Gastroesophageal sphincter (tissue), 4 donors: ENCODE measurements at places on chromosomes 6 and 20. TPM values are rescaled to one million over a fixed set of nuclear protein-coding genes. Genes with fewer than 3 reads are reported as not detected.
A peak's percentile ranks its signal among the peaks of the same experiment; 100 is the strongest.

GRCh38 chr20:41135187-41135887, 2.0 kb upstream of the PLCG1 start:
- ATAC-seq, result no peak

- ATAC-seq, result no peak
These were observed 141.0 kb downstream of the OR2B2 start for GRCh38 chr6:27771235-27771634.

GRCh38 chr20:47300071-47300470, 56.4 kb downstream of the ZMYND8 start:
- no peak for ATAC-seq

- no peak for ATAC-seq
These were observed 128.5 kb upstream of the DST start for GRCh38 chr6:56771189-56771588.

GRCh38 chr6:30613251-30614043, 3.6 kb downstream of the PPP1R10 start:
- ATAC-seq, result no peak

DNA sequence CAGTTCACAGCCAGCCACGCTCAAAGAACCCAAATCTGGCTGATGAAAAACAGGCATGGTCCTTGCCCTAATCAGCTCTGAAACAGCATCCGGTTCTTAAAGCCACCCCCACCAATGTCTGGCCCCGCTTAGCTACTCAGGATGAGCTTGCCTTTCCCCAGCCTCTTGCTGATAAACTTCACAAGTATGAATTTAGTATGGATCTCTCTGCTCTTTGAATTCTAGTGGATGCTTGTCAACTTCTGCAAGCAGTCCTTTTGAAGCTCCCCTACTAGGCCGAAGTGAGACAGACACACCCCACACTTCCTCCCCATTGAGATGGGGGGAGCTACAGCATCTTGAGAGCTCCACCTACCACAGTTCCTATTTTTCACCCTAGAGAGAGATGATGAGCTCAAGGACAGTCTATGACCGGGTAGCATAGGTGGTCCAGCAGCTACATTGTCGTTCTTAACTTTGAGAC, 36.7 kb downstream of the EBF4 start:
- no peak for ATAC-seq

GRCh38 chr20:42788707-42789106, 401.0 kb downstream of the PTPRT start:
- ATAC-seq, result no peak

- no peak for ATAC-seq
These were observed 11.8 kb downstream of the TMEM14B start for GRCh38 chr6:10759312-10759839.

DNA sequence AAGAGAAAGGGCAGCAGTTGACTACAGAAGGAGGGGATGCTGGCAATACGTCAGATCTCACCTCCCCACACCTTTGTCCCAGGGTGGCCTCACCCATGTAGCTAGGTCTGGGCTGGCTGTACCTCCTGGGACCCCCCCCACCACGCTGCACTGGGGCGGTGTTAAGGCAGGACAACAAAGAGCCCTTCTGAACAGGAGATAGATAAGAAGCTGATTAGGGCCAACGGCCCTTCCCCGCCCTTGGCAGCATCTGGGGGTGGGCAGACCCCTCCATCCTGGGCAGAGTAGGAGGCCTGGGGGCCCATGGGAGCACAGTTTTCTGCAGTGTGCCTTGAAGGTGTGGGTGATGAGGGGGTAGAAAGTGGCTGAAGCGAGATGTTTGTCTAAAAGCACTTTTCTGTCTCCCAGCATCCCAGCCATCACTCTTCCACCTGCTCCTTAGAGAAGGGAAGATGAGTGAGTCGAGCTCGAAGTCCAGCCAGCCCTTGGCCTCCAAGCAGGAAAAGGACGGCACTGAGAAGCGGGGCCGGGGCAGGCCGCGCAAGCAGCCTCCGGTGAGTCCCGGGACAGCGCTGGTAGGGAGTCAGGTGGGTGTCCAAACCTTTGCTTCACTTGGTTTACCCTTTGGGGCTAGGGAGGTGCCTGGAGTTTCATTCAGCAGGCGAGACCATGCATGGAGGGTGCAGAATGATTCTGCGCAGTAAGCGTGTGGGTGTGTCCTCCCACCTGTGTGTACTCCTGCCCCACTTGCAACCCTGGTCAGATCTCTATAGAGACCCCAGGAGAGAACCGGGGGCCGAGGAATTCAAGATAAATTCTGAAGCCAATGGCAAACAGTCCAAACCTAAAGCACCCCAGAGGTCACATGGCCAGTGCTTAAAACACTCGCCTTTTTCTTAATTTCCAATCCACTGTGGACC, 3.9 kb downstream of the HMGA1 start:
- ATAC-seq, result no peak

DNA sequence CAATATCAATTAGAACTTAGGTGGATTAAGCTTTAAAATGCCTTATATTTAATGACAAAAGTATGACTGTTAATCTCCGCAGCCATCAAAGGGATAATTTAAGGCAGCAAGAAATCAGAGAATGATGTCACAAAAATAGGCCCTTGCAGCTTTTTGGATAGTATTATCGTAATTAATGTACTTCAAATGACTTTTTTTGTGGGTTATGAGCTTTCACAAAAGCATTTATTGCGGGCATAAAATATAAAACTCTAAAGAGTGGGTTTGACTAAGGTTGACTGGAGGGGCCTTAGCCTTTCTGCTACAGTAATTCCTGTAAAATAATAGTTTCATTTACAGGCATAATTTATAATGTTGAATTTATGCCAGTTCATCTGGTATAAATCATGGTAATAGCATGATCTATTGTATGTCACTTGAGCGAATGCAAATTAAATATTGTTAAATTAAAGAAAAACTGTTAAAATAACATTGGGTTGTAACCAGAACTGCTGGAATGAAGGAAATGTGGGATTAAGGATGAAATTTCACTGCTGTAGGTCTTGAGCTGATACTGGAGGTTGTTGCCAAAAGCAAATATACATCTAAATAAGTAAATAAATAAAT, 78.5 kb upstream of the ZFP64 start:
- ATAC-seq, result no peak

DNA sequence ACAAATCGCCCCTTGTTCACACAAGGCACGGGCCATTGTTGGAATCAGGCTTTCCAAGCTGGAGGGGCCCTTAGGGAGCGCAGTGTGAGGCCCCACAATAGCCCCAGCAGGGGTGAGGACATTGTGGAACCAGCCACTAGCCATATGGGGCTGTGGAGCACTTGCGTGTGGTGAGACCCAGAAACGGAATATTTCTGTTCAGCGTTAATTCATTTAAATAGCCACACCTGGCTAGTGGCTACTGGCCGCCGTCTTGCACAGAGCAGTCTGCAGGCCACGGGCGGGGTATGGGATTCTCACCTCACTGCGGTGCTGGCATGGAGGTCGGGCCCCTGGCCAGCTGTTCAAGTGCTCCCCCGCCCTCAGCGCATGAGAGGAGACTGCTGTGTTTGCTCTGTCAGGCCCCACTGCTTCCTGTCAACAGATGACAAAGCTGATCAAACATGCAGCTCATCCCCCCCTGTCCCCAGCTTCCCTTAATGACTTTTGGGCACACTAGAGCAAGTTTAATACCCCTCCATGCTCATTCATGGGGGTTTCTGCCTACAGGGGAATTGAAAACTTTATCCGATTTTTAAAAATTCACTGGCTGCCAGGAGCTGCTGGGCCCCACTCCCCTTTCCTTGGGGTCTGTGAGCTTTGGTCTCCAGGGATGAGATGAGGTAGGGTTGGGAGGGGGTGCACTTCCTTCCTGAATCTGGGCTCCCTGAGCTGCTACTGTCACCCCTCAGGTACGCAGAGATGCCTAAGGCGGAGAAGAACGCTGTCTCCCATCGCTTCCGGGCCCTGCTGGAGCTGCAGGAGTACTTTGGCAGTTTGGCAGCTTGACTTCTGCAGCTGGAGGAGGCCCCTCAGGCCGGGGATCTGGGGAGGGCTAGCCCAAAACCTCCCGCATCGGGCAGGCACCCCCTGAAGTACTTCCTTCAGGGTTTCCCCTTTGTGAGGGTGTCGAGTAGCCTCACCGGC, 13.6 kb downstream of the ITPA start:
- ATAC-seq, result no peak

- peak; percentile 85 for ATAC-seq
These were observed 11.7 kb upstream of the ZNF311 start for GRCh38 chr6:29016559-29017427.

GRCh38 chr6:137798261-137798660, 68.8 kb upstream of the TNFAIP3 start:
- ATAC-seq, result no peak

DNA sequence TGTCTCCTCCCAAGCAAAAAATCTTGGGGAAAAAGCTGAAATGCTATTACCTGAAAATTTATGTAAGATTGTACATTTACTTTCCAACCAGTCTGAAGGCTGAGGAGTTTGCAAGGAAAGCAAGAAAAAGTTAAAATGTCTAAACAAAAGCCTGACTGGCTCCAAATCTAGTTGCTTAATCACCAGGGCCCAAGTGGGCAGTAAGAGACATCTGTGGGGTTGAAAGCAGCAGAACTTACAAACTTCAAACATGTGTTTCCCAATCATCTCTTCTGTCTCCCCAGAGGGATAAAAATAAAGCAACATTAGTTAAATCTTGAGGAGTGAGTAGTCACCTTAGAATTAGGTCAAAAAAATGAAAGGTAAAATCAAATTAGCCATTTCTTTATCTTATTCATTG, 98.6 kb downstream of the OGFRL1 start:
- peak; percentile 51 for ATAC-seq

GRCh38 chr6:161024364-161024920, 32.9 kb downstream of the MAP3K4 start:
- ATAC-seq, result no peak

GRCh38 chr6:819122-819521, 126.2 kb upstream of the EXOC2 start:
- no peak for ATAC-seq

GRCh38 chr20:31948008-31948407, 3.8 kb downstream of the PDRG1 start:
- no peak for ATAC-seq

DNA sequence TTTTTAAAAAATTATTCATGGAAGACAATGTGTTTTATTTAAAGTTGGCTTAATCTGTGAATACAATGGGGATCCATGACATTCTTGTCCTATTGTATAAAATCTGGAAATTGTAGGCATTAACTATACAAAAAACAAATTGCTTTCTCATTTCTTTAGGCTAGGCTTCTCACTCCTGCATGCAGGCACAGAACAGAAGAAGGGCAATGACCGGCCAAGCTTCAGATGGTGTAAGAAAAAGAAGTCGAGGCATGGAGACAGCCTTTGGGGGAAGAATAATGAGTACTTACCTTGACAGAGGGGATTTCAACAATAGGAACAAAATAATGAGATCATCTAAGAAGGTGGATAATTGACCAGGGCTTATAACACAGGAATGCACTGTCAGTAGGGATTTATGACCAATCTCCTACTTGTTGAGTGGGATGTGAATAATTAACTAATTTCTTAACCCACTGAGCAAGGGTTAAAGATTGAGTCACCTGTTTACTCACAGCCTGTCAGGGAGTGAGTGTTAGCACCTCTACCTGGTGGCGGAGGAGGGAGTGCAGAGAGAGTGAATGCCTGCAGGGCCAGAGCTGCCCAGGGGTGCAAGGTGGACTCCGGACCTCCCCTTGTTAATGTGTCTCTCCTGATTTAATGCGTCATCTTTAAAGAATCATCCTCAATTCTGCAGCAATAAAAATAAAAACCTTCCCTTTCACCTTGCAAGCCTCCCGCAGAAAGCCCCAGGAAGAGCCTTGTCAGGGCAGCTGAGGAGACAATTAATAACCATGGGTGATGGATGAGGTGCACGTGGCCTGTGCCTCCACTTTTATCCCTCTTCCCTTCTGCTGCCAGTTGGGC, 3.9 kb downstream of the SLC22A2 start:
- ATAC-seq, result no peak

GRCh38 chr20:10321138-10321717, 102.6 kb downstream of the SNAP25 start:
- peak; percentile 33 for ATAC-seq

DNA sequence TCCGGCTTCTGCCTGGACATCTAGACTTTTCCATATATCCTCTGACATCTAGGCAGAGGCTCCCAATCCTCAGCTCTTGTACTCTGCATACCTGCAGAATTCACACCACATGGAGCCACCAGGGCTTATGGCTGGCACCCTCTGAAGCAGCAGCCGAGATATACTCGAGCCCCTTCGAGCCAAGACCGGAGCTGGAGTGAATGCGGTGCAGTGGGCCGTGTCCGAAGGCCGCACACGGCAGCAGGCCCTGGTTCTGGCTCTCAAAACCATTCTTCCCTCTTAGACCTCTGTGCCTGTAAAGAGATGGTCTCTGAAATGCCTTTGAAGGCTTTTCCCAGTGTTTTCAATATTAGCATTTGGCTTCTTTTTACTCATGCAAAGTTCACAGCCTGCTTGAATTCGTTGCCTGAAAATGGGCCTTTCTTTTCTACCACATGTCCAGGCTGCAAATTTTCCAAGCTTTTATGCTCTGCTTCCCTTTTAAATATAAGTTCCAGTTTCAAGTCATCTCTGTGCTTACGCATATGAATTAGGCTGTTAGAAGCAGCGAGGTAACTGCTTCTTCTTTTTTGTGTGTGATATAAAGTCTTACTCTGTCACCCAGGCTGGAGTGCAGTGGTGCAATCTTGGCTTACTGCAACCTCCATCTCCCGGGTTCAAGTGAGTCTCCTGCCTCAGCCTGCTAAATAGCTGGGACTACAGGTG, 3.8 kb upstream of the SIRPB1 start:
- ATAC-seq, result no peak

GRCh38 chr6:141552031-141552430, 580.7 kb upstream of the GJE1 start:
- ATAC-seq, result no peak

DNA sequence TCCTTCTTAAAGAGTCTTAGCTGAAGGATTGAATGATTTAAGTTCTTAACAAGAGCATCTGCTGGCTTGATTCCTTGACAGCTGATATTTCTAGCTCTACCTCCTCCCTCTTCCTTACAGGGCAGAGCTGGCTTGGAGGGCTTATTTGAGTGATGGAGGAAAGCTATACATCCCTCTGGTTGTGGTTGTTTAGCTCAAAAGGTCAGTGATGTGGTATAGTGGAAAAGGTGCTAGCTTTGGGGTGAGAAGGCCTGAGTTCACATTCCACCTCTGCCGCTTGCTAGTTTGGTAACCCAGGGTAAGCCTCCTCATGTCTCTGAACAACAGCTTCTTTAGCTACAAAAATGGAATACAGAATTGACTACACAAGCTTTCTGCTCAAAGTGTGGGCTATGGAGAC, 8.3 kb downstream of the CHMP4B start:
- ATAC-seq, result no peak

STX16 gene
- total RNA-seq, result 26.1 TPM

DNAH8 gene
- total RNA-seq, result not detected

FGD2 gene
- total RNA-seq, result 26.5 TPM

OXT gene
- total RNA-seq, result not detected

UNC5CL gene
- 0.07 TPM for total RNA-seq

EPB41L1 gene
- 29.2 TPM for total RNA-seq

GPLD1 gene
- total RNA-seq, result 5.0 TPM

DLL1 gene
- total RNA-seq, result 11.8 TPM

LHFPL5 gene
- total RNA-seq, result not detected

PROKR2 gene
- not detected for total RNA-seq

MCM8 gene
- total RNA-seq, result 7.0 TPM

INSM1 gene
- total RNA-seq, result not detected

MDFI gene
- 6.5 TPM for total RNA-seq

AFG1L gene
- 7.6 TPM for total RNA-seq
